ENCODE measurements at places on chromosomes 12 and 14. TPM values are rescaled to one million over a fixed set of nuclear protein-coding genes. Genes with fewer than 3 reads are reported as not detected.

- H3K4me1 ChIP-seq, result no peaks in the 10 kb centered on the region
- H3K27me3 ChIP-seq, result no peaks in the 10 kb centered on the region
- no peaks in the 10 kb centered on the region for H3K36me3 ChIP-seq
- no peak overlapping the region for H3K4me3 ChIP-seq
- H3K27ac ChIP-seq, result no peak overlapping the region
Observed at GRCh38 chr12:124126950-124127655, 154.1 kb downstream of the ZNF664 start.

GRCh38 chr12:31991815-31992214 is 32.6 kb downstream of the RESF1 start:
- DNase-seq, result no peak
- no peaks in the 10 kb centered on the region for H3K4me1 ChIP-seq
- no peak overlapping the region for H3K27ac ChIP-seq
- no peaks in the 10 kb centered on the region for H3K27me3 ChIP-seq

DNA sequence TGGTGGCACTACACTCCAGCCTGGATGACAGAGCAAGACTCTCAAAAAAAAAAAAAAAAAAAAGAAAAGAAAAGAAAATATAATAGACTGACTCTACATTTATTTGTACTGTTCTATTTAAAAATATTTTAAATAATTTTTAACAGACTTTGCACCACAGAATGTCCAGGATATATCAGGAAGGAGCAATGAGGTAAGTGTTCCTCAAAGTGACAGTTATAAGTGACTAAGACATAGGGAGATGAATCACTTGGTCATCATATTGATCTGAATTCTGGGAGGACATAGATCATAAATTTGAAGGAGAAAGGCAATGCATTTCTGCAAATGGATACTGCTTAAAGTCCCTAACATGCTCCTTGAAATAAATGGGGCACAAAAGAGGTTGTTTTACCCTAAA is 221.5 kb downstream of the KCNC2 start:
- no peak for DNase-seq
- H3K4me3 ChIP-seq, result no peak overlapping the region
- no peak overlapping the region for H3K27ac ChIP-seq
- no peaks in the 10 kb centered on the region for H3K27me3 ChIP-seq

GRCh38 chr12:27505761-27506160 is 18.2 kb upstream of the PPFIBP1 start:
- H3K27ac ChIP-seq, result peak overlapping the region; percentile 43
- DNase-seq, result no peak
- no peaks in the 10 kb centered on the region for H3K36me3 ChIP-seq
- H3K4me1 ChIP-seq, result peaks cover 13% of the 10 kb centered on the region
- no peaks in the 10 kb centered on the region for H3K27me3 ChIP-seq
- H3K4me3 ChIP-seq, result no peak overlapping the region

- DNase-seq, result no peak
- H3K36me3 ChIP-seq, result no peaks in the 10 kb centered on the region
- no peak overlapping the region for H3K27ac ChIP-seq
- no peak overlapping the region for H3K4me3 ChIP-seq
Observed at GRCh38 chr14:68643673-68644072, 149.2 kb downstream of the ZFP36L1 start.

- no peak overlapping the region for H3K27ac ChIP-seq
- no peaks in the 10 kb centered on the region for H3K4me1 ChIP-seq
- H3K27me3 ChIP-seq, result no peaks in the 10 kb centered on the region
- H3K4me3 ChIP-seq, result no peak overlapping the region
- H3K36me3 ChIP-seq, result no peaks in the 10 kb centered on the region
- no peak for DNase-seq
Observed at GRCh38 chr12:13504736-13505135, 308.2 kb downstream of the EMP1 start.

DNA sequence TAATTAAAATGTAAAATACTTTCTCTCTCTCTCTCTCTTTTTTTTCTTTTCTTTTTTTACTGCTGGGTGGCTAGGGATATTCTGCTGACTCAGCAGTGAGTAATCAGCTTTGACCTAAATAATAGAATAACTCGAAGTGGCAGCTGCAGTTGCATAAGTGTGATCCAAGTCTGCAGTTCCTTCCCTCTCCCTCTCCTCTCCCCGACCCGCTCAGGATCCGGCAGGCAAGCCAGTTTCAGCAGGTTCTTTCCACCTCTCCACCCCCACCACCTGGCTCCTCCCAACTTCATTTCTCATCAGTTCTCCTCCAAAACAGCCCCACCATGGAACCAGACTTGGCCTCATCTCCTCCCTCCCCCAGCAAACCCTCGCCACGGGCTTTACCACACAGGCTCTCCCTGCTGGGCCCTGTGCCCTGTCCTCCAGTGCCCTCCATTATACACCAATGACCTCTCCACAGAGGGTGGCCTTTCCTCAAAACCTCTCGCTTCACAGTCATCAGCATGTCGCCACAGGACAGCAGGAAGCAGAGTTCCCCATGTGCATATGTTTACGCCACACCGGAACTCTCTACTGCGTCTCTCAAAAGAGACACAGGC is 22.4 kb downstream of the SLC7A8 start:
- H3K36me3 ChIP-seq, result no peaks in the 10 kb centered on the region
- H3K4me1 ChIP-seq, result peaks cover 17% of the 10 kb centered on the region
- H3K27ac ChIP-seq, result no peak overlapping the region
- H3K27me3 ChIP-seq, result no peaks in the 10 kb centered on the region
- peak; percentile 43 for DNase-seq

- no peaks in the 10 kb centered on the region for H3K36me3 ChIP-seq
- no peak overlapping the region for H3K27ac ChIP-seq
- no peak overlapping the region for H3K4me3 ChIP-seq
- H3K27me3 ChIP-seq, result no peaks in the 10 kb centered on the region
- no peak for DNase-seq
- H3K4me1 ChIP-seq, result no peaks in the 10 kb centered on the region
Observed at GRCh38 chr14:71166180-71166837, 259.1 kb downstream of the PCNX1 start.

DNA sequence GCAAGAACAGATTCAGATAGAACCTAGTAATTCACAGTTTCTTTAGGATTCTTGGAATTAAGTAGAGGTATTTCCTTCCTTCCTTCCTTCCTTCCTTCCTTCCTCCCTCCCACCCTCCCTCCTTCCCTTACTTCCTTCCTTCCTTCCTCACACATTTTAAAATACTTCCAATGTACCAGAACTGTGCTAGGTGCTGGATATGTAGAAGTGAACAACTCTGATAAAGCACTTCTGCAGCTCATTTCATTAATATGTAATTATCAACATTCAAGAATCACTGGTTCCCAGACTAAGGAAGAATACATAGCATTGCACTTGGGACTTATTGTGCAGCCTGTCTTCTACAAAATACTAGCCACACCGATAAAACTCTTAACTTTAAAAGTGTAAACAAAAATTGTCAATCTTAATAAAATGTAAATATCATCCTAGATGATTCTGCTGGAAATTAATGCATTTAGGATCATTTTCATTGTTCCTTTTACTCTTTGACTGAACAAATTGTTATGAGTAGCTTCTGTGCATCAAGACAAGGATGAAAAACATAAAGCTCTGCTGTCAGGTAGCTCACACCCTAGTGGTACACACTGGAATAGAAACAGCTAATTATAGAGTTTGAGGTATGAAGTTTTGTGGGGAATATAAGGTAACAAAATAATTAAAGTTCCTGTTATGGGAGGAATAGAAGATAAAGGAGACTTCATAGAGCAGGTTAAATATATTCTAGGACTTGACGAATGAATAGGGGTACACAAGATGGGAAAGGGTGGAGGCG is 99.9 kb upstream of the MYF6 start:
- H3K4me1 ChIP-seq, result no peaks in the 10 kb centered on the region
- H3K27ac ChIP-seq, result no peak overlapping the region
- H3K27me3 ChIP-seq, result no peaks in the 10 kb centered on the region
- no peak overlapping the region for H3K4me3 ChIP-seq
- DNase-seq, result no peak

DNA sequence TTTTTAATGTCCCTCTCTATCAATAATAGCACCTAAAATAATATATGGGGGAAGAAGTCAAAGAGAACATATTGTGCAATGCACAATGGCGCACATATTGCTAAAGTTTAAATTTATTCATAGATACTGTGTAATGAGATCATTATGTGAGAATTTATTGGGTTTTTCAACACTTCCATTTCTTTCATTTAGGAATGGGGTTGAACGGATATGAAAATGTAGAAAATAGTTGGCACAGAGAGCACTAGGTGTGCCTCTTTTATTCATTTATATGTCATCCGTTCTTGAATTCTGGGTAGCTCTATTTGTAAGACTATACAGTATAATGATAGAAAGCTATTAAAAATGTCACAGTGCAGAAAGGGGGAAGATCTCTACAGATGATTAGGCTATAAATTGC is 63.9 kb downstream of the ATG14 start:
- H3K4me1 ChIP-seq, result peaks cover 26% of the 10 kb centered on the region
- no peaks in the 10 kb centered on the region for H3K27me3 ChIP-seq
- no peak for DNase-seq
- H3K4me3 ChIP-seq, result no peak overlapping the region

- no peak overlapping the region for H3K4me3 ChIP-seq
- no peaks in the 10 kb centered on the region for H3K27me3 ChIP-seq
- no peaks in the 10 kb centered on the region for H3K36me3 ChIP-seq
- peak; percentile 79 for DNase-seq
- no peak overlapping the region for H3K27ac ChIP-seq
Observed at GRCh38 chr12:11500188-11500860, 105.0 kb upstream of the PRB2 start.

- H3K4me1 ChIP-seq, result no peaks in the 10 kb centered on the region
- H3K27me3 ChIP-seq, result no peaks in the 10 kb centered on the region
- H3K36me3 ChIP-seq, result peaks cover 100% of the 10 kb centered on the region
- no peak overlapping the region for H3K27ac ChIP-seq
Observed at GRCh38 chr14:31106768-31107167, 80.6 kb upstream of the STRN3 start.

GRCh38 chr14:31937730-31938346 is 139.3 kb upstream of the ARHGAP5 start:
- H3K27ac ChIP-seq, result no peak overlapping the region
- H3K27me3 ChIP-seq, result no peaks in the 10 kb centered on the region
- no peak overlapping the region for H3K4me3 ChIP-seq
- DNase-seq, result peak; percentile 64

- DNase-seq, result no peak
- no peaks in the 10 kb centered on the region for H3K27me3 ChIP-seq
- H3K4me3 ChIP-seq, result no peak overlapping the region
Observed at GRCh38 chr14:20969336-20969735, 14.0 kb downstream of the RNASE2 start.

- H3K27me3 ChIP-seq, result no peaks in the 10 kb centered on the region
- no peak overlapping the region for H3K4me3 ChIP-seq
- no peaks in the 10 kb centered on the region for H3K36me3 ChIP-seq
- H3K27ac ChIP-seq, result no peak overlapping the region
Observed at GRCh38 chr12:101935890-101936746, 58.7 kb downstream of the DRAM1 start.

- H3K27me3 ChIP-seq, result no peaks in the 10 kb centered on the region
- H3K4me1 ChIP-seq, result no peaks in the 10 kb centered on the region
- no peak for DNase-seq
- H3K27ac ChIP-seq, result no peak overlapping the region
- H3K4me3 ChIP-seq, result no peak overlapping the region
Observed at GRCh38 chr14:89625731-89626232, 208.7 kb upstream of the FOXN3 start.

DNA sequence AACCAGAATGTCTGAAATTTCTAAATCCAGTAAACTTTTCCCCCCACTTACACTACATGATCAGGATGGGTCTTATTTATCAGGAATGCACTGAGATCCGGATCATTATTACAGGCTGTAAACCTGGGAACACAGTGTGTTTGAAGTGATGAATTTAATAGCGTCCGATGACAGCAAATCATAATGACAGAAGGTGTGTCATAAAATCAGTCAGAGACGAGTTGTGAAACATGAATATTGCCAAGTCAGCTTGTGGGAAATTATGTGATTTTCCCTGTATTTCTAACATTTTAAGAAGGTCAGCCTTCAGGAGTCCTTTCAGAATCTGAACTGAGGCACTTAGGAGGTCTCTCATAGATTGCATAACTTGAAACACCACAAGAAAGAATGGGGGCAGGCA is 36.7 kb downstream of the RERG start:
- H3K36me3 ChIP-seq, result no peaks in the 10 kb centered on the region
- no peak for DNase-seq
- no peaks in the 10 kb centered on the region for H3K27me3 ChIP-seq
- no peak overlapping the region for H3K27ac ChIP-seq
- no peak overlapping the region for H3K4me3 ChIP-seq

DNA sequence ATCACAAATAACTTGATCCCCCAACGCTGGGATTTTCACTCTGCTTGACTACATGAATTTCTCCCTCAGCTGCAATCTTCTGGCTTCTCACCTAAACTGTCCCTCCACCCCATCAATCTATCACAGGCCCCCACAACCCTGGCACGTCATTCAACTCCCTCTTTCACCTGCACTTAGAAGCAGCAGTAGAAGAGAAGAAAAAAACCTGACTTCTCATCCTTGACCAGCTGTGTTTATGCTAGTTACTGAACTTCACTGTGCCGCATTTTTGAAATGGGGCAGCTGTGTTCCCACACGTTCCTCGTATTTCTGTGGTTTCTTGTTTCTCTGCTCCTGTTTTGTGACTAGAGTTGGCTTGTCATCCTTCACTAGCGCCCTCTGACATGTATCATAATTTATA is 35.0 kb downstream of the ITPR2 start:
- H3K27ac ChIP-seq, result no peak overlapping the region
- H3K36me3 ChIP-seq, result no peaks in the 10 kb centered on the region
- peaks cover 2% of the 10 kb centered on the region for H3K4me1 ChIP-seq
- H3K4me3 ChIP-seq, result no peak overlapping the region

- H3K4me3 ChIP-seq, result no peak overlapping the region
- DNase-seq, result no peak
- no peaks in the 10 kb centered on the region for H3K27me3 ChIP-seq
- no peaks in the 10 kb centered on the region for H3K36me3 ChIP-seq
Observed at GRCh38 chr12:115810122-115810901, 467.2 kb downstream of the MED13L start.

DNA sequence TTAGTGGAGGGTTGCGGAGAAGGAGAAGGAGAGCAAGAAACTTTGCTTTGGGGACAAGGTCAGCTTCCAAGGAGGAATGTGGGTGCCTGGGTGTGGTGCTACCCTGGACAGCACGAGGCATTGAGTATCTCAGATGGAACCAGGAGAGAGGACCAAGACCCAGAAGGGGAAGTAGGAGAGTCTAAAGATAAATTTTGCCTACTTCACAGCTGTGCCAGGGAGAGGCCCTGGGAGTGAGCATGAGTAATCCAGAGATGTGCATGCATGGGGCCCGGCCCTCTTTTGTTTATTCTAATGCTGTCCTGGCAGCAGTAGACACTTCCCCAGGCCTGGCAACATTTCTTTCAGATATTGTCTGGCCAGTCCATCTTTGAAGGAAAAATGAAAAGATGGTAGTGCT is 49.5 kb upstream of the GNPNAT1 start:
- no peak overlapping the region for H3K4me3 ChIP-seq
- H3K27me3 ChIP-seq, result no peaks in the 10 kb centered on the region

GRCh38 chr14:64815257-64815656 is 64.5 kb downstream of the SPTB start:
- H3K4me3 ChIP-seq, result no peak overlapping the region
- no peaks in the 10 kb centered on the region for H3K27me3 ChIP-seq
- no peaks in the 10 kb centered on the region for H3K36me3 ChIP-seq
- no peak for DNase-seq
- no peak overlapping the region for H3K27ac ChIP-seq
- no peaks in the 10 kb centered on the region for H3K4me1 ChIP-seq

TGM1 gene
- total RNA-seq, result not detected

CINP gene
- 29.2 TPM for total RNA-seq

MSRB3 gene
- 140 TPM for total RNA-seq

MGST1 gene
- 5.0 TPM for total RNA-seq

HOXC5 gene
- total RNA-seq, result not detected

CDCA4 gene
- total RNA-seq, result 2.1 TPM

DCAF11 gene
- total RNA-seq, result 117 TPM
